ENCODE measurements at places on chromosomes 1 and 21.

DNA sequence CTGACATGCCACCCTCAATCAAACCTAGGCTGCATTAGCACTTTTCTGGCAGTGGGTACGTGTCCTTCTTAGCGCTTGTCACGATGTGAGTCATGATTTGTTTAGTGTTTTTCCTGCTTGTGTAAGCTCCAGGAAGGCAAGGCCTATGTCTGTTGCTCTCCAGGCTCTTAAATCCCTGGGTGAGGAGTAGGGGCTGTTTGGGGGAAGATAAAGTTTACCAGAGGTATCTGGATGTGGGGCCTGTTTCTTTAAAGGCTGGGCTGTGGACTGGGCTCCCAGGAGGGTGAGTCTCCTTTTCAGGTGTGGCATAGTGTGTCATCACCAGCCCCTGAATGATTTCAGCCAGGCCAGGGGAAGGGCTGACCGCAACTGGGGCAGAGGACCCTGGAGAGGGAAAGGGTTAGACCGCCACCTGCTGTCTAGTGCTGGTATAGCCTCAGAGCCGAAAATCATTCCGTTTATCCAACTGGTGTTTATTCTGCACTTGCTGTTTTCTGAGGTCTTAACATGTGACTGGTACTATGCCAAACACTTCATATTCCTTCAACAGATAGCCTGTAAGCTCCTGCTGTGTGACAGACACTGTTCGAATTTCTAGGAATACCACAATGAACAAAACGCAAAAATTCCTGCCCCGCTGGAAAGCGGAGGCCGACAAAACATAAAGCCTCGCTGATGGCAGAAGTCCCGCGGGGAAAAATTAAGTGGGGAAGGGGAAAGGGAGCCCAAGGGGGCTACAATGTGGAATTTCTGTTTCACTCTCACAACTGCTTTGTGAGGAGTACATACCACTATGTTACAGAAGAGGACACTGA is 9.7 kb downstream of the SERINC2 start:
- no peak for DNase-seq

DNA sequence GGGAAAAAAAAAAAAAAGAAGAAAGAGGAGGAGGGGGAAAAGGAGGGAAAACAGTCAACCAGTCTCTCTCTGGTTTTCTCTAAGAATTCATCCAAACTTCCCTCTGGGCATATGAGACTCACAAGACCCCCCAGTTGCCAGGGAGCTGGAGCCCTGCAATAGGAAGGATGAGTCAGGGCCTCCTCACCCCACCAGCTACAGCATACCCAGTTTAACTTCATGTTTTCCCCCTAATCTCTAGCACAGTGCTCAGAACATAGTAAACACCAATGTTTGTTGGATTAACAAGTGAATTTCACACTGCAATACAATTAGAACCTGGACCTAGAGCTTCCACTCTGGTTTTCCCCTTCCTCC is 7.8 kb downstream of the F11R start:
- DNase-seq = no peak

- DNase-seq = no peak
Observed at GRCh38 chr1:150887018-150887417, at the start of gene CTXND2. CTXND2 (plus strand) TSS chr1:150887136; CDS start chr1:150912315, 25,179 bp downstream.

DNA sequence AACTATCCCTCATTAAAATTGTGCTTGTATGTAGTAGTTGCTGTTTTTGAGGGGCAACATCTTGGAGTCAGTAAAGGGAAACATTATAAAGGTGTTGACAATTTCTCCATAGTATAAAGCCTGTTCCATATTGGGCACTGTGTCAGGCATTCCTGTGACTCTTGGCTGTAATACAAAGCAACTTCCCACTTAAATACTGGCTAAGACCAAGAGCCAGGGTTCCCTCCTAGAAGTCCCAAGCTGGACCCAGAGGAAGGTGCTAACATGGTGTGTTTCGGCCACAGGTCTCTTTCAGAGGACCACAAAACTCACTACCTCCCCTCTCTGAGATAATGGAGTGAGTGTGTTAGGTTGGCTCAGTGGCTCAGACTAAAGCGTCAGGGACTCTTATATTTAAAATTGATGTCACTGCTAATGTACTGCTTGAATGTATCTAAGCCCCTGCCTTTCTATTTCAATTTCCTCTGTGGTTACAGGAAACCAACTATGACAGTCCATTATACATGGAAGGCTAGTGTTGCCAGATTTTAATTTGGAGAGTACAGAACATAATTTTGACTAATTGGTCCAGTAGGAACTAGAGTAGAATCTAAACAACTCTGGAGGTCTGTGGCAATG is 74.7 kb upstream of the RGL1 start:
- DNase-seq = no peak

GRCh38 chr1:41773144-41773591 is 145.6 kb downstream of the HIVEP3 start:
- DNase-seq = no peak

DNA sequence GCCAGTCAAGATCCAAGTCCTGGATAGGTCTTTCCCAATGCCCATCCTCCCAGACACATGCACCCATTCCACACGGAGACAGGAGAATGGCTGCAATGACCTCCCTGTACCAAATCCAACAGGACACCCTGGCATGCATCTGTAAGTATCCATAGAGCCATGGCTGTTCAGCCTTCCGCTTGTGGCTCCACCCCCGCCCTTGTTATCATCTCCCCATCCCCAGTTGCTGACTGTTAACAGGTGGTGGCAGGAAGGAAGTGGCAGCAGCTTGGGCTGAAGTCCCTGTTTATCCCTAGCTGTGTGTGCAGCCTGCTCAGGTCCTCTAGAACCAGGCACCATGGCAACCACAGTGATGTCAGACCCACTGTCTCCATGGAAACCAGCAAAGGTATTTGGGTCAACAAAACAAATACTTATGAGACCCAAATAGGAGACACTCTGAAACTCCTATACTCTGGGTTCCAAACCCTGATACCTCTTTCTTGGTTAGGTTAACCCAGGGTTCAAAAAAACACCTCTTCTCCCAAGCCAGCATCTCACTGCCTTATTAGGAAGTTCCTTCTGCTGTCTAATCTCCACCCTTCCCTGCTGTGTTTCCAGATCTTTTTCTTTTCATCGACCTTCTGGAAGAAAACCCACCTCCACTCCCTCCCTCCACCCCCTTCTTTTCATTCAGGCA is 721 bp downstream of the PBXIP1 start:
- DNase-seq = no peak

GRCh38 chr1:54278941-54279422 is 79.0 kb downstream of the MRPL37 start:
- no peak for DNase-seq

GRCh38 chr1:58620259-58620658 is 43.2 kb upstream of the TACSTD2 start:
- DNase-seq = no peak

GRCh38 chr1:179144626-179145025 is 62.8 kb downstream of the TOR3A start:
- DNase-seq = no peak

- no peak for DNase-seq
Observed at GRCh38 chr1:245448975-245449431, 294.2 kb downstream of the KIF26B start.

GRCh38 chr1:53725238-53725689 is 13.7 kb downstream of the GLIS1 start:
- DNase-seq = no peak

DNA sequence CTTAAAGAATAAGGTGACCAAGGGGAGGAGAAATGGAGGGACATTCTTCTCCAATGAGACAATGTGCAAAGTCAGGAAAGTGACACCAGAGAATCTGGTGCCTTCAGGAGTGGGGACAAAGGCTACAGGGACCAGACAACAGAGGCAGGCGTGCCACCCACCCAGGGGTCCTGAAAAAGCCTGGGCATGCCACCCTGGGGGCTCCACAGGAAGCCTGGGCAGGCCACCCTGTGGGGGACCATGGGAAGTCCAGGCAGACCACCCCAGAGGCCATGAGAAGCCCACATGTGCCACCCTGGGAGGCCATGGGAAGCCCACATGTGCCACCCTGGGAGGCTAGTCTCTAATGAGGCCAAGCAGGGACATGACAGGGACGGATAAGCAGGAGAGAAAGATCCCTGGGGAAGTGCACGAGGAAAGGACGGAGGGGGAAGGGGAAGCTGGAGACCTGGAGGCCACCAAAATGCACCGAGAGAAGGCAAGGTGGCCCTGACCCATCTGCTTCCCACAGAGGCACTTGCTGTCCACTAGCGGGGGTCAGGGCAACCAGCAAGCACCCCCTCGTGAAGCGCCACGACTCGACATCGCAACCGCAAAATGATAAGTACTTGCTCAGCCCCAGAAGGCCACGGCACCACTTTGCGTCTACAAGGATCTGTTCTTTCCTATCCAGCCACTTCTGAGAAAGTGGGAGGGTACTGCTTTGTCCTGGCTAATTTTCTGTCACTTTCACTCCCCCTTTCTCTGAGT is 7.2 kb upstream of the PDE9A start:
- DNase-seq = no peak

DNA sequence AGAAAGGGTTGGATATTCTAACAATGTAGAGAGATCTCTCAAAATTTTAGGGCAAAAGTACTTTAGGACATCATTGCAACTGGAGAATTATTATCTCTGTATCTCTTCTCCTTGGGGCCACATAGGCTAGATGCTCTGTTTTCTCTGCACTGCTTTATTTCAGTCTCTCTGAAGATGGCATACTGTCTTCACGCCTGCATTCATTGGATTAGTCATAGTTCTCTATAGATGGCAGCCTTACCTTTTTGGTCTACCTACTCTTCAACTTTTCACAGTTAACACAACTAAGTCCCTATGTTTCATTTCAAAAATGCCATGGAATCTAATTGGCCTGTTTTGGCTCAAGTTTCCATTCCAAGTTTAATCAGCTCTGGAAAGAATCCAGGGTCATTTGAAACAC is 1623.3 kb upstream of the B3GALT2 start:
- no peak for DNase-seq

DNA sequence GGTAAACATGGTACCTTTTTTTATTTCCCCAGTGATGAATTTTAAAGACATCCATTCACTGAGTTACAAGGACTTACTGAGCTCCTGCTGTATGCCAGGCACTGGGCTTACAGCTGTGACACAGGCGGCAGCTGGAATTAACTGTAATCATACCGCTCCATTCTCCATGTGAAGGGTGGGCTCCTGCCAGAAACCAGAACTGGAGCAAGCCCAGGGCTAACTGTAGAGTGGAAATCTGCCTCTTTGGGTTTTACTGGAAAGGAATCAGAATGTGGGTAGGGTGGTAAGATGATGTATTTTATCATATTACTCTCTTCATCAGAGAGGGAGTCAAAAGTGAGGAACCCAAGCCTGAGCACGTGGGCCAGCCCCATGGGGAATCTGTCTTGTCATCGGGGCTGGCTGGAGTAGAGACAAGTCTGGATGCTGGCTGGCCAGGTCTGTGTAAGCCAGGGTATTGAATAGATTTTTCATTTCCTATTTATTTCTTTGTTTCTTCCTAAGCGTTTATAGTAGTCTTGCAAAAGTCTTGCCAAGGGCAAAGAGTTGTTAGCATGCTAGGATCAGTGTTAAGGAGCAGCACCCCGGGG is 21.5 kb downstream of the FGGY start:
- no peak for DNase-seq

- no peak for DNase-seq
Observed at GRCh38 chr1:22471078-22471477, 19.4 kb downstream of the ZBTB40 start.

DNA sequence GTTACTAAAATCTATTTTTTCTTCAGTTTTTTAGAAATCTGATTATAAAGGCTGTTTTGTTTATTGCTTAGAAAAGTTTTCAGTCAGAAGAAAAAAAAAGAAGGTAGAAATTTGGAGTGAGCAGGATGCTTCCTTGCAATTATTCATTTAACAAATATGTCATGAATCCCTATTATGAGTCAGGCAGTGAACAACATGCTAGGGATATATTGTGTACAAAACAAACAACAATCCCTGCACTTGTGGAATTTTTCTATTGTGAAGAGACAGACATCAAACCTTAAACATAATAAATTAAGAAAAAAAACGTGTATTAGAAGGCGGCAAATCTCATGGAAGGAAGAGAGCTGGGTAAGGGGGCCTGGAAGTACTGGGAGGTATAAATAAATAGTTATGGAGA is 664.1 kb upstream of the CAMK1G start:
- DNase-seq = no peak

DNA sequence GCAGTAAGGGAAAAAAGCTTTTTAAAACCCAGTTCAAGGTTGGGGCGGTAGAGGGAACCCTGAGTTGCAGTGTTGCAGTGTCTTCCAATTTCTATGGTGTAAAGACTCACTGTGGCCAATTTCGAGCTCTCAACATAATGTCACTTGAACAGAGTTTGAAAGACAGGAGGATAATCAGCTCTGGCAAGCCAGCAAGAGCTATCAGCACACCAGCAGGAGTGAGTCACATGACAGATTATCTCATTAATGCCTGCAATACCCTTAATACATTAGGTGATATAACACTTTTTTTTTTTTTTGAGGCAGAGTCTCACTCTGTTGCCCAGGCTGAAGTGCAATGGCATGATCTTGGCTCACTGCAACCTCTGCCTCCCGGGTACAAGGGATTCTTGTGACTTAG is 22.8 kb downstream of the SLC9C2 start:
- DNase-seq = no peak

GRCh38 chr1:3032371-3033039 is 11.2 kb downstream of the ACTRT2 start:
- no peak for DNase-seq

GRCh38 chr1:235399661-235400060 is 32.4 kb downstream of the TBCE start:
- DNase-seq = no peak

GRCh38 chr1:30579580-30579979 is 143.8 kb downstream of the MATN1 start:
- DNase-seq = no peak

- DNase-seq = no peak
Observed at GRCh38 chr1:248752161-248753028, 3.2 kb downstream of the LYPD8 start.

DNA sequence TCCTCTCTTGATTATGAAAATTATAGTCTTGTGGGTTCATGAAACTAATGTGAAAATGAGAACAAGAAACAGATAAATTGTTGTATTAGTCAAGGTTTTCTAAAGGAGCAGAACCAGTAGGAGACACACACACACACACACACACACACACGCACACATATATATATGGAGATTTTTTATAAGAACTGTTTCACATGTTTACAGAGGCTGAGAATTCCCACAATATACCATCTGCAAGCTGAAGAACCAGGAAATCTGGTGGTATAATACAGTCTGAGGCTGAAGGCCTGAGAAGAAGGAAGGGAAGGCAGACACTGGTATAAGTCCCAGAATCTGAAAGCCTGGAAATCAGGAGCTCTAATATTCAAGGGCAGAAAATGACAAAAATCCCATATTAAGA is 70.9 kb upstream of the RGS18 start:
- DNase-seq = no peak

- DNase-seq = no peak
Observed at GRCh38 chr1:184734980-184735379, 19.7 kb downstream of the EDEM3 start.

All from vagina (tissue), 2 donors.